ENCODE measurements at places on chromosomes 4 and X.

DNA sequence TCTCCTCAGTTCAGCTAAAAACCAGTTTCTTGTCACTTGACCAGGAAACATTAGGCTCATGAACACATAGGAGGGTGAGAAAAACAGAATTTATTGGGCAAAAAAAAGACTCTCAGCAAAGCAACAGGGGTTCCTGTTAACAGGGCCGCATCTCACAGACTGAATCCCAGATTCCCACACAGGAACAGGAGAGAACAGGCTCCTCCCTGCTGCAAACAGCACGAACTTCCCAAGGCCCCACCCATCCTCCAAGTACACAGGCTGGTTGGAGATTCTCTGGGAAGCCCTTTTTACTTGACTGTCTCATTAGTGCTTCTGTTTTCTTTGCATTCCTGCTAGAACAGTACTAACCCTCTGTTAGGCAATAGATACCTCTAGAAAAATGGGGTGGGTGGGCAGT lies 52.4 kb upstream of the IL21 start:
- no peak for DNase-seq

DNA sequence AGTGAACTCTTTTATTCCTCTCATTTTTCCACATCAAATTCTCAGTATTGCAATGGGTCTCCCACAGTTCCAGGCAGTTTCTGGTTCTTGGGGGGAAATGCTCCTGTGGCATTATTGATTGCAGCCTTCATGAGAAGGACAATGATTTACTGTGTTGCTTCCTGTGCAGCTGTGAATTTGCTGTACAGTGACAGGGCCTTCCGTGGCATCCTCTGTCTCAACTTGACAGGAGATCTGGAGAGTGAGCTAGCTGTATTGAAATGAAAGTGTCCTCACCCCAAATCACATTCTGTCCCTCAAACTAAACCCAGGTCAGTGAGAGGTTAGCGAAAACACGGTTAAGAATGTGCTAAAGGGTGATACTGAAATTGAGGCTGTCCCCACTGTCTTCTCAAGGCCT lies 77.1 kb upstream of the ATOH1 start:
- DNase-seq = no peak

- no peak for DNase-seq
These were observed 116.6 kb downstream of the SHOX start for GRCh38 chrX:747176-747575.

DNA sequence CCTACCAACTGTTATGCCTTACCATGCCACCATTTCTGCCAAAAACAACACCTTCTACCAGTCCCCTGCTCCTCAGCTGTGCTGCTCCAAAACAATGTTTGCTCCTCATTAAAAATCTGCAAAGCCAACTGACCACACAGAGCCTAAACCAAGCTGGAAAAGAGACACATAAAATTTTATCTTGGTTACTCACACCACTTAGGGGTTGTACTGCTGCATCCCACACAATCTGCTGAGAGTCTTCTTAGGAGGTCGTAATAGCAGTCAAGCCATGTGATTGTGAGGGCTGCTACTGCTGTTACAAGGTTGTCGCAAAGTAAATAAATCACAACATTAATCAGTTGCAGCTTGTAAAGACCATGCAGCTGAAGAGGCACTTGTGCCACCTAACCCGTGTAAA lies 607.4 kb upstream of the FAM241A start:
- DNase-seq = no peak

GRCh38 chr4:105426187-105426897 lies 47.5 kb downstream of the PPA2 start:
- DNase-seq = peak; percentile 4

DNA sequence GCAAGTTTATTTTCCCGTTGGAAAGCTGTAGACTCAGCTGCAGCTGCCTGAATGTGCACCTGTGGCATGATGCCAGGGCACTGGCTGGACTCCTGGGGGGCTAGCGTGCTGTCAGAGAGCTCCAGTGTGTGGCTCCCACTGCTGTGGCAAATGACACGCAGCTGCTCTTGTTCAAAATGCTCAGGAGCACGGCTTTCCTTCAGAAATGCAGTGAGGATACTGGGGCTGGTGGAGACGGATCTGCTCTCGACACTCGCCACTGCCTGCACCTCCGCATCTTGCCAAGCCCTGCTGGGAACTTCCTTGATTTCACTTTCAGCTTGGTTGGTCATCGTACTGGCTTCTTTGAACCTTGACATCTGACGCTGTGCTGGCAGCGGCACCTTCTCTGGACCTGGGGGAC lies 58.7 kb downstream of the GPRIN3 start:
- no peak for DNase-seq

GRCh38 chrX:68256990-68257389 lies 176.3 kb downstream of the OPHN1 start:
- DNase-seq = no peak

GRCh38 chr4:40990899-40991265 lies 223.5 kb downstream of the APBB2 start:
- no peak for DNase-seq

GRCh38 chrX:37816766-37817165 lies 30.6 kb downstream of the DYNLT3 start:
- no peak for DNase-seq

DNA sequence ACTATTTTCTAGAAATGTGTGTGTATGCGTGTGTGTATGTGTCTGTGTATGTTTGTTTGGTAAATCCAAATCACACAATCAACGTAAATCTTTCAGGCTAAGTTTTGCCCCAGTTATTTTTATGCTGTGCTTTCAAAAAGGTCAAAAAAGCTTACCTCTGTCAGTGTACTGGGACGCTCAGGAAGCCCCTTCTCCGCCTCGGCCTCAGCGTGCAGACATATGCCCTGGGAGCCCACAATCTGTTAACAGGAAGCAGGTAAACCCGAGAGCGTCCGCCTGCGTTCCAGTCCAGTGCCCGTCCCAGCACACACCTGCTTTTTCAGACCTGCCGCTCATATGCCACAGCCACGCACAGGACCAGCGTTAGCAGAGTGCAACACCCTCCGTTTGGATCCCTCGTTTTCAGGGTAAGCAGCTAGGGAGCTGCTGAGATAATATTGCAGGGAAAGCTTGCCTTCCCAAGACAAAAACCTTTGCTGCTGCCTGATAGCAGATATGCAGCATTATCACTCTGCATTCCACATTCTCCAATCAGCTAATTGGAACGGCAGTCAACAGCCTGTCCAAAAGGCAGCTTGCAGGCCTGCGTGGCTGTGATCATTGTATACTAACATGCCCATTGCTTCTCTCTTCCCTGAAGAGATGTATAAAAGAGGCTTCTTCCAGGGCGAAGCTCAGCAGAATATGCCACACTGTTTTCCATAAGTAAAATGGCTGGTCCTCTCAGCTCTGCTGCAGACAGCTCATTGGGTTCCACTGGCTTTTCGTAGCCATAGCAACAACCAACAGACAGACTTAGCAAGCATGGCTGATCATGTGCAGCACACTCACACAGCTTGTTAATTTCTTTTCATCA lies at the start of gene SORBS2:
Gene SORBS2 (minus strand): TSS at position 686 of the 856 bp plus-strand sequence. CDS start 121,623 bp downstream, outside the sequence.
- DNase-seq = no peak

- no peak for DNase-seq
These were observed 51.8 kb upstream of the MAGEC2 start for GRCh38 chrX:142256935-142257334.

GRCh38 chr4:82739287-82740190 lies 59.1 kb downstream of the SCD5 start:
- peak; percentile 87 for DNase-seq

DNA sequence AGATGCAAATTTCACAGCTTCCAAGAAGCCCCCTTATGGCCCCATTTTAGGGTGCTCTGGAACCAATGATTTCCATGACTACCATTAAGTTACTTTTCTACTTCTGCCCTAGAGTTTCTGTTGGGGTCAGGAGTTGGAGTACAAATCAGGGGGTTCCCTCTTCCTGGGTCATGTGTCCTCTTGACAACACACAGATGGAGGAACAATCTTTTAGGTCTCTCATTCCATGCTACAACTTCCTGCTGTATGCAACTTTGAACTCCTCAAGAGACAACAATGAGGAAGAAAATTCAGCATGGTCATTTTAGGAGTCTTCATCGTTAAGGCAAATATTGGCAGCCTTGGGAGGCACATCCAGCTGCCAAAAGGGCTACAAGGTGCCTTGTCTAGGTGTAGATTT lies 79.7 kb downstream of the SEL1L3 start:
- DNase-seq = no peak

- no peak for DNase-seq
These were observed 801.4 kb upstream of the GRID2 start for GRCh38 chr4:91502365-91502764.
